ENCODE measurements at places on chromosomes 12 and 14.

GRCh38 chr12:10363914-10364814 is 25.7 kb downstream of the KLRK1 start:
- no peak for DNase-seq

GRCh38 chr14:84961637-84962036 is 568.3 kb upstream of the FLRT2 start:
- DNase-seq = no peak

GRCh38 chr12:131738196-131738595 is 27.3 kb downstream of the SFSWAP start:
- no peak for DNase-seq

DNA sequence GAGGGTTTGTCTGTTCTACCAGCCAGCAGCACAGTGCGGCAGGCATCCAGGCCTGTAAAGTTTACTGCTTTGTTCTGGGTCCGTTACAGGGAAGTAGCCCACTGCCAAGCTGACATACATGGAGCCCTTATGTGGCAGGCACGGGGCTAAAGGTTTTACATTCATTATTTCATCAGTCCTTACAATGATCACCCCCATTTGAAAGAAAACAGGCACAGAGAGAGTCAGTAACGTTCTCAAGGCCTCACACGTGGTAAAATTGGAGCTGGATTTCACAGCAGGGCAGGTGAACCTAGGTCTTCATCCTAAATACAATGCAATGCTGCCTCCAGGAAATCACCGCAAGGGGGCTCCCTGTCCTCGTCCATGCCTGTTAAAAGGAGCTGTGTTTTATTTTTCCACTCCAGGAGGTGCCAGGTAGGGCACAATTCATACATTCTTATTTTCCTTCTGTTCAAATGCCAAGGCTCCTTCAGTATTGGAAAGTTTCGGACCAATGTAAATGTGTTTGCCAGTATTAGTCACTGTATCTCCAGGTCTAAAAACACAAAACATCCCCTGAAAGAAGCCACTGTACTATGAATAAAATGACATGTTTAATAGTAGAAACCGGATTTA is 172.2 kb upstream of the GZMB start:
- DNase-seq = peak; percentile 9

GRCh38 chr14:71996610-71997009 is 64.4 kb downstream of the RGS6 start:
- DNase-seq = no peak

GRCh38 chr14:95483309-95484165 is 32.9 kb downstream of the SYNE3 start:
- no peak for DNase-seq

- DNase-seq = peak; percentile 9
Measured at GRCh38 chr12:21502164-21502496, 541 bp downstream of the GOLT1B start.

DNA sequence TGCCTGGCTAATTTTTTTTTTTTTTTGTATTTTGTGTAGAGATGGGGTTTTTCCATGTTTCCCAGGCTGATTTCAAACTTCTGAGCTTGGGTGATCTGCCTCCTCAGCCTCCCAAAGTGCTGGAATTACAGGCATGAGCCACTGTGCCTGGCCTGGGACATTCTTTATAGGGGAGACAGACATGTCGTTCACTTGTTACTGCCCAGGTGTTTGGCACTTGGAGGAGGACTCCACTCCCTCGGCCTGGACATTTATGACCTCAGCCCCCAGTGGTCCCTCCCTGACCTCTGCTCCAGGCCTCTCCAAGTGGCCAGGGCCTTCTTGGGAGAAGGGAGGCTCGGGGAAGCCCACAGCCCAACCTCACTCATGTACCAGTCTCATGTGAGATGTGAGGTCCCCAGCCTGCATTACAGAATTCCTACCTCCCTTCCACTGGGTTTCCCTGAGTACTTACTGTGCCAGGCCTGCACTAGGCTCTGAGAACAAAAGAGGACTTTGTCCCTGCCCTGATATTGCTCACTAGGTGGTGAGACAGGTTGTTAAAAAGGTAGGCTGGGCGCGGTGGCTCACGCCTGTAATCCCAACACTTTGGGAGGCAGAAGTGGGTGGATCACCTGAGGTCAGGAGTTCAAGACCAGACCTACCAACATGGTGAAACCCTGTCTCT is 9.7 kb upstream of the POP5 start:
- no peak for DNase-seq

DNA sequence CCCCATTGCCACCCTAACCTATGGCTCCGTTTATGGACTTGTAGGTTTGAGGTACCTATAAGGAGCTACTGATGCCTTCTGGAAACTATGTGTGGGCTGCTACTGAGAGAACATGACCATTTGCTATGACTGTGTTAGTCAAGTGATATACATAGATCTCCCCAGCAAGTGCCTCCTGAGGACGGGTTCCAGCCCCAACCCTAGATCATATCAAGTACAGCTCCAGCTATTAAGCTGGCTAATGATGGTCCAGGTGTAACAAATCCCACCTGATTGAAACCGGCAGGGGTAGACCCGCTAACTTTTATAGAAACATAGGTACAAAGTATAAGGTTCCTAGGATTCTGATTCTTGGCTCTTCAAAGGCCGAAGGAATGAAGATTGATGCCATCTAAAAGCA is 23.7 kb downstream of the NINJ2 start:
- no peak for DNase-seq

- no peak for DNase-seq
Measured at GRCh38 chr14:93716002-93716745, 72.1 kb downstream of the PRIMA1 start.

GRCh38 chr12:117486840-117487659 is 125.6 kb upstream of the NOS1 start:
- no peak for DNase-seq

DNA sequence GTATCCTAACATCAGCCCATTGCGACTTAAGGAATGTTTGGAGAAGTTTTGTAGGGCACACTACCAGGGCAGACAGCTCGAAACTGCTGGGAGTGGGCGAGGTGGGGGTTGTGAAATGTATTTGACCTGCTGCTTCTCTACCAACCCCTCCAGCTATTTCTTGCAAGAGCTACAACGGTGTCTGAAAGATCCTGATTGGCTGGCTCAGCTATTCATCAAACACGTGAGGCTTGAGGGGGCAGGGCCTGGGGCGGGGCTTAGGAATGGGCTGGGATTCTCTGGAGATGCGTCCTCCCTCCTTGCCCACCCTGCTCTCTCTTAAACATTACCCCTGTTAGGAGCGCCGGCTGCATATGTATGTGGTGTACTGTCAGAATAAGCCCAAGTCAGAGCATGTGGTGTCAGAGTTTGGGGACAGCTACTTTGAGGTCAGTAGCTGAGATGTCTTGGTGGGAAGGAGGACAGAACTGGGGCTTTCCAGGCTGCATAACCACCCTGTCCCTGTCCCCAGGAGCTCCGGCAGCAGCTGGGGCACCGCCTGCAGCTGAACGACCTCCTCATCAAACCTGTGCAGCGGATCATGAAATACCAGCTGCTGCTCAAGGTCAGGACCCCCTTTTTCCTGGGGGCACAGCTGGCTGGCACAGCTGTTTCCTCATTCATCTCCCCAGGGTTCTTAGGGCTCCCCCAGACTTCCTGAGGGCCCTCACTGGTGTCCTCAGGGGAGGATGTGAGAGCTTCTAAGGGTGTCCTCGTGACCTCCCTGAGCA is 3.1 kb downstream of the ARHGEF25 start:
- peak; percentile 36 for DNase-seq

DNA sequence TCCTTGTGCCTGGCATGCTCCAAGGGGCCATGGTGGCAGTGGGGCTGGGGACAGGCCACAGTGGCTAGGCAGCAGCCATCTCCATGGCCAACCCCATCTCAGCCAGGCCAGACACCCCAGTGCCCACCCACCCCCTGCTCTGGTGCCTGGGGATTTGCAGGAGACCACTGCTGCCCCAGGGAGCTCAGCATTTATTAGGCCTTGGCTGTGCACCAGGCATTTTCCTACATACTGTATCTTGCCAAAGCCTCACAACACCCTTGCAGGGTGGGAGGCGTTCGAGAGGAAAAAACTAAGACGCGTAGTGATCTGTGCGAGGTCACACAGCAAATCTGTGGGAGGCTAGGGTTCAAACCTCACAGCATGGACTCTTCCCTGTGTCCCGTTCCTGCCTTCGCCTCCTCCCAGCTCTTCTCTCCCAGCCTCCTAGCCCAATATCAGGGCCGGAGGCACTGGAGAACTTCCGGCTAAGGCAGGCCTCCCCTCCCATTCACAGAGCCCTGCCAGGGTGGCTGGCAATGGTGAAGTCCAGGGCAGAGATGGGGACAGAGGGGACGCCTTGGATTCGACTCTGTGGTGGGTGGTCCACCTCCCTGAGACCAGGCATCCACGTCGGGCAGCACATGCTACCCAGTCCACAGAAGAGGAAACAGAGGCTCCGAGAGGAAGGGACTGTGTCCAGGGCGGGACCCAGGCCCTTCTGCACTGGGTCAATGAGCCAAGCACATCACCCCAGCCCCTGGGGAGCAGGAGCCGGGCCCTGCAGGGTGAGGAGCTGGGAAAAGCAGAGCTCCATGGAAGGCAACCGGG is 57.4 kb downstream of the FAM222A start:
- DNase-seq = no peak
